ENCODE measurements at places on chromosomes 16 and 17. TPM values are rescaled to one million over a fixed set of nuclear protein-coding genes. Genes with fewer than 3 reads are reported as not detected.

SLC47A1 gene
- 13.4 TPM for total RNA-seq

C17orf58 gene
- 5.3 TPM for total RNA-seq

ADAD2 gene
- total RNA-seq = 0.52 TPM

LGALS9B gene
- not detected for total RNA-seq

RARA gene
- total RNA-seq = 69.7 TPM

ACSM2A gene
- not detected for total RNA-seq

TLCD1 gene
- 16.2 TPM for total RNA-seq

TBC1D3H gene
- total RNA-seq = not detected

STX1B gene
- 0.58 TPM for total RNA-seq

CPNE7 gene
- 4.8 TPM for total RNA-seq

KCNJ12 gene
- 2.5 TPM for total RNA-seq

ZFPM1 gene
- total RNA-seq = 8.4 TPM

PRAC1 gene
- total RNA-seq = not detected

MRPL45 gene
- total RNA-seq = 25.7 TPM

MMP28 gene
- 55.6 TPM for total RNA-seq
